ENCODE measurements at places on chromosomes 16 and 17.

DNA sequence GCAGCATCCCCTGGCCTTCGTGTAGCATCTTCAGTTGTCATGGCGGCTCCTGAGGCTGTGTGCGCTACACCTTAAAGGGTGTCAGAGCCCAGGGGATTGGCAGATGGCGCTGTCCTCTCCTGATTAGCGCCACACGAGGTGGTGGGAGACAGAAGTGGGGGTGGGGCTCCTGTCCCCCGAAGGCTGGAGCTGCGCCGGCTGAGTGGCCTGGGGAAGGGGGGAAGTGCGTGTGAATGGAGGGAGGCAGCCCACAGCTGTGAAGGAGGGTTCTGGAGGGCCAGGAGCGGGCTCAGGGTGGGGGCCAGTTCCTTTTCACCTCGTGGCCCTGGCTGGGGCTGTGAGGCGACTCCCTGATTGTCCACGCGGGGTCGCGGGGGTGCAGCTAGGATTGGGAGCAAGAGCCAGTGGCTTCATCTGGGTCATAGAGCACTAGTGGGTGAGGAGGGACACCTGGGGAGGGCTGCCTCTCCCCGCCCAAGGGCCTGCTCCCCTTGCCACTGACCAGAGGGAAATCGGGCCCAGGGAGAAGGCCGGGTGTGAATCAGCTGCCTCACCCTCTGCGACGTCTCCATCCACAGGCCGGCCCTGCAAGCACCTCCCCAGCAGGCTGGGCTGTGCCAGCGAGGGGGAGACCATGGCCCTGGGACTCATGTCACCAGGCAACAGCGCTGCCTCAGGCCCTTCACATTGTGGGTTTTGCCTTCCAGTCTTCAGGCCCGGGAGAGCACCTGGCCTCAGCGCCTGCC lies 14.1 kb downstream of the BAHCC1 start:
- DNase-seq, result no peak

GRCh38 chr16:11098601-11099390 lies 154.4 kb downstream of the CLEC16A start:
- DNase-seq, result no peak

DNA sequence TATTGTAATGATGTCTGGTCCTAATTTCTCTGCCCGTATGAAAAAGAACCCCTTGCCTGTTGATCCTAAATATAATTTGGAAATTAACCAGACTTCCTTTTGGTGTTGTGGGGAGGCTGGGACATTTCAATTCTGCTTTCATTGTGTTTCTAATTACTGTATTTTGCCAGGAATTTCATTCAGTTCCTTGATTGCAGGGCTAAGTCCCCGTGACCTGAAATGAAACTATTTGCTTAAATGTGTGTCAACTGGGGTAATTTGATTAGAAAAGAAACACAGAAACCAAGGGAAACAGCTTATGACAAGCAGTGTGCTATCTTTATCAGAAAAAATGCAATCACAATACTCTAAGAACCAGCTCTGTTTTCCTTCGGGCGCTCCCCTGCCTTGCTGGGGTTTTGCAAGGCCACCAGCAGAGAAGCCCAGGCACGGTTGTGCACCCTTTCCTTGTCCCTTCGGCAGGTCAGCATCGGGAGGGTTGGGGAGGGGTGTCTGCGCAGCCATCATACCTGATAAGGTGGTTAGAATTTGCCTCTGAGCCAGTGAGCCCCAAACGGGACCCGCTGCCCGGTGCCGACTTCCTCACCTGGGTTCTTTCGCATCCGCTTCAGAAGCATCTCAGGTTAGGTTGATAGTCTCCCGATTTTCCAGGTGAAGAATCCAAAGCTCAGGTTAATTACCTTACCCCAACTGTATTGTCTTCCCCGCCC lies 19.4 kb downstream of the KLHL36 start:
- no peak for DNase-seq

DNA sequence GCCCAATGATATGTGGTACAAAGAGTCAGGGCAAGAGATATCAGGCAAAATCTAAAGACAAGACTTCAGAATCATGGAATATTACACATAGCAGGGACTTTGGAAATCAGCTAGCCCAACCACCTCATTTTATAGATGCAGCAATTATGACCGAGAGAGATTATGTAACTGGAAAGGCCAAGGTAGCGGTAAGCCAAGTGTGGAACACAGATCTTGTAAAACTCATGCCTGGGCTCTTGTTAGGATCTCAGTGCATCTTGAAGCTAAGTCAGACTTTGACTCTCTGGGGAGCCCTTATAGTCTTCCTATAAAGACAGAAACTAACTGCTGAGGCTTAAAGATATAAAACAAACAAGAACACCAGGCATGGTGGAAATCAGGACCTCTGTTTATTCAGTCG lies 18.6 kb downstream of the MAP2K6 start:
- DNase-seq, result no peak

- no peak for DNase-seq
These were observed 35.4 kb downstream of the WSCD1 start for GRCh38 chr17:6105649-6106007.

DNA sequence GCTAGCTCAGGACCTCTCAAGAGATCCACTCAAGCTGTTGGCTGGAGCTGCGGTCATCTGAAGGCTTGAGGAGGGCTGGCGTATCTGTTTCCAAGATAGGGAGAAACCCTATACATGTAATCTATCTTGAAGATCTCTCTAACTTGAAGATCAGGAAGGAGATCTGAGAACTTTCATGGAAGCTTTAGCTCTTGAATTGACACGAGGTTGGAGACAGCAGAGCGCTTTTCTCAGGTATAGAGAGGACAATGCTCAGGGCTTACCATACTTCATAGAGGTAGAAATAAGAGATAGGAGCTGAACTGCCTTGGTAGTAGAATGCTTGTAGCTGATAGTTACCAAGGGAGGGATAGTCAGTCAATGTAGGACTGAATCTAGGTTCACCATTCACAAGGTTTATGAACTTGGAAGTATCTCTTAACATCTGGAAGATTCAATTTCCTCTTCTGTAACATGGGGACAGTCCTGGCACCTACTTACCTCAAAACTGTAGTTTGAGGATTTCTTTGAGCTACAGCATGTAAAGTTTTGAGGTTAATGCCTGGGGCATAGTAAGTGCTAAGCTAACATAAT lies 267.0 kb upstream of the MAF start:
- DNase-seq, result no peak

DNA sequence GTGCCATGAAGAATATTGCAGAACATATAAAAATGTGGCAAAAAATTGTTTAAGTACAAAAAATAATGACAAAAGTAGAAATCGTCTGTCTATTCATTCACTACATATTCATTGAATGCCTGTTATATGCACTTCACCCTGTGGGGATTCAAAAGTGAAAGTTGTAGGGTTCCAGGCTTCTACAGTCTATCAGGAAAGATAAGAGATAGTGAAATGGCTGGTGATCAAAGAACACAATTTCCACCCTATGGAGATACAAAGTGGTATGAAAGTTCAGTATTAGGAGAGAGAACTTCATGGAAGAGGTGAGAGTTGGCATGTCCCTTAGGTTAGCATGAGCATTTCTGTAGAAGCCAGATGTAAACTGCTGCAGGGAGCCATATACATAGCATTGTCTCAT lies 127.0 kb upstream of the PMFBP1 start:
- no peak for DNase-seq

DNA sequence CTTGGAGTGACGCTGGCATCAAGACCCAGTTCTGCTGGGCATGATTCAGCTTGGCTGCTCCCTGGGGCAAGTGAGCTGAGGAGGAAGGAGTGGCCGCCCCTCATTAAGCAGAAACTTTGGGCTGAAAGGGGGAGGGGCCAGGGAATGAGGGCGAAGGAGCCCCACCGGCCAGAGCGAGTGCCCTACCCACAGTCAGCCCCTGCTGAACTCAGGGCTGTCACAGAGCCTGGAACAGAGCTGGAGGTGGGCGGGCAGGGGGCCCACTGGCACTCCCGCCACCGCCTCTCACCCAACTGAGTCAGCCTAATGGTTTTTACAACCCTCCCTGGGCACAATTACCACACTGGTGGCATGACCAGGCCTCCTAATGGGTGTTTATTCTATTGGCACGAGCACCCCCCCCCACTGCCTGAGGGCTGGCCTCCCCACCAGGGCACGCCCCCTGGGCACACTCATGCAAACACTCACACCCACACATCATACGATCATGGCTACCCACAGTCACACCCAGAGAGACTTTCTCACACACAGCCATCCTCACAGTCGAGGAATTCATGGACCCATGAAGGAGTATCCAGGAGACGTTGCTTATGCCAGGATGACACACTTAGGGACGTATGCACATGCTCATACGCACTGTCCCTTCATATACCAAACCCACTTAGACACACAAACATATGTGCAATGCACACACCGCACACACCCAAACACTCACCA lies 19.2 kb downstream of the UNC119 start:
- DNase-seq, result no peak

DNA sequence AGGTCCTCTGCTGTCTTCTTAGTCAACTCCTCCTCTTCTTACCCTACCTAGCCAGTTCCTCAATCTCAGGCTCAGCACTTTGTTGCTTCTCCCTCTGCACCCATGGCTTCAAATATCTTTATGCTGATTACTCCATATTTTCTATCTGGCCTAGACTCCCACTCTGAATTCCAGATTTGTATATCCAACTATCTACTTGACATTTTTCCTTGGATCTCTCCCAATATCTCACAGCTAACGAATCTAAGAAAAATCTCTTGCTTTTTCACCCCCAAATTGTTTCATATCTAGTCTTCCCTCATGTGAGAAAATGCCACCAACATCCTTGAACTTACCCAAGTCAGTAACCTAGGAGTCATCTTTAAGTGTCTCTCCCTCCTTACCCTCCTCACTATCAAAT lies 176.4 kb upstream of the ERCC4 start:
- no peak for DNase-seq

DNA sequence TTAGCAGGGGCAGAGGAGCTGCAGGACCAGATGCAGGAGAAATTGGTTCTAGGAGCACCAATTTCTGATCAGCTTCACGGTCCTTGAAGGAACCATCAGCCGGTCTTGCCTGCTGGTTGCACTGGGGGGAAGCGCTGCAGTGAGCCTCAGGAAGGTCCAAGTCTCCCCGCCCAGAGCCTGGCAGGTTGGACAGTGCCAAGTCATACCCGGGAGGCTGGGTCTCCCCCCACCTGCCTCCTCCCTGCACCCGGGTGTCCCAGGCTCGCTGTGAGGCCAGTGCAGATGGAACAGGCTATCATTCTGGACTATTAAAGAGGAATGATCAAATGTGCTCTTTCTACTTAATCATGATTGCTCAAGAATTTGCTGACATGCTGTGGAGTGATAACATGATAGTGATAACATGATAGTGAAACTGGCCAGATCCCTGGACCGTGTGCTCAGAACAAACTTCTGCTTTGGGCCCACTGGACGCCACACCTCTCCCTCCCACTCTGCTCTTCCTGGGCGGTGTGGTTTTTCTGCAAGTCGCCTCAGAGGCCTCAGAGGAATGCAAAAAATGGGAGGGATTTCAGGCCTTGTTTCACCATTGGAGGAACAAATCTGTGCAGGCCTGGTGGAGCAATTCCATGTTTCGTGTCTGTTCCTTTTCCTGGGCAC lies 236.0 kb downstream of the IRF8 start:
- peak; percentile 5 for DNase-seq

GRCh38 chr17:65472666-65473309 lies 88.7 kb downstream of the AXIN2 start:
- DNase-seq, result no peak

GRCh38 chr17:78924481-78925151 lies 571 bp downstream of the TIMP2 start:
- peak; percentile 71 for DNase-seq

DNA sequence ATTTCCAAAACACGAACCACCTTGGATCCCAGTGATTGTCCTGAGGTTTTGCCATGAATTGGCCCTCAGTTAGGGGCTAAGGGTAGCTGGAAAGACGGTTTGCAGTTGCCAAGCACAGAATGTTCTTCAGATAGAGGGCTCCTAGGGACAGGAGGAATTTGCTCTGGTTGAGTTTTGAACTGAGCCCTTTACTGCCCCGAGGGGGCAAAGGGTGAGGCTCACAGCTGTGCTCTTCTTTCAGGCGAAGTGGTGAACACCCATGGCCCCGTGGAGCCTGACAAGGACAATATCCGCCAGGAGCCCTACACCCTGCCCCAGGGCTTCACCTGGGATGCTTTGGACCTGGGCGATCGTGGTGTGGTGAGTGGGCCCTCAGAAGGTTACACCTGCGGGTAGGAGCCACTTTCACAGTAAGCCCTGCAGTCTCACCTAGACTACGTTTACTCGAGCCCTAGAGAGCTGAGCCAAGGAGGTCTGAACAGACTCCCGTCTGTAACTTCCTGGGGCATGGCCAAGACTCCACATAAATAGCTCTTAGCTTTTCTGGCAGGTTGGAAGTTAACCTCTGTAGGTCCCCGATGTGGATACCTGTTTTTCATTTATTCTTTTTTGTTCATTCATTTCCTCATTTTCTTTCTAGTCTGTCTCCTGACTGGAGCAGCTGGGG lies 32.5 kb downstream of the NMT1 start:
- no peak for DNase-seq

DNA sequence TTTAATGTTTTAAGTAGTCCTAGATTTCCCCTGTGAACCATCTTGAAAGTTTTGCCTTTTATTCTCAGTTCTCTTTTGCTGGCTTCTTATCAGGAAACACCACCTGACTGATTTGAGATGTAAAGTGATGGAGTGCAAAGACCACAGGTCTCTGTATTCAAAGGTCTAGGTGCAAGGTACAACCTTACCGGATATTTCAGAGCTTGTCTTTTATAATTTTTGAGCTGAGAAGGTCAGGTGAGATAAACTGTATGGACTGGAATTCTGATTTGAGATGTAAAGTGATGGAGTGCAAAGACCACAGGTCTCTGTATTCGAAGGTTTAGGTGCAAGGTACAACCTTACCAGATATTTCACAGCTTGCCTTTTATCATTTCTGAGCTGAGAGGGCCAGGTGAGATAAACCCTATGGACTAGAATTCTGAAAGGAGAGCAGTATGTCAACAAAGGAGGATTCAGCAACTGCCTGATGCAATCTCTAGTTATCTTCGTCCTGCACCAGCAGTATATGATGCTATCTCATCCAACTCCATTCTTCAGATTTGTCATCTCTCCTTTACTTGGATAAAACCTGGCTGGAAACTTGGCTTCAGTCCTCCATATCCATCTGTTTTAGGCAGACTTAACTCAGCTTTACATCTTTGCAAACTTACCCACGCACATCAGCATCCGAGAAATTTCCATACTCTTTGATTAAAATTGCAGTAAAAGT lies 64.3 kb downstream of the CENPV start:
- DNase-seq, result no peak

- no peak for DNase-seq
These were observed 44.5 kb downstream of the SALL1 start for GRCh38 chr16:51106535-51106934.

DNA sequence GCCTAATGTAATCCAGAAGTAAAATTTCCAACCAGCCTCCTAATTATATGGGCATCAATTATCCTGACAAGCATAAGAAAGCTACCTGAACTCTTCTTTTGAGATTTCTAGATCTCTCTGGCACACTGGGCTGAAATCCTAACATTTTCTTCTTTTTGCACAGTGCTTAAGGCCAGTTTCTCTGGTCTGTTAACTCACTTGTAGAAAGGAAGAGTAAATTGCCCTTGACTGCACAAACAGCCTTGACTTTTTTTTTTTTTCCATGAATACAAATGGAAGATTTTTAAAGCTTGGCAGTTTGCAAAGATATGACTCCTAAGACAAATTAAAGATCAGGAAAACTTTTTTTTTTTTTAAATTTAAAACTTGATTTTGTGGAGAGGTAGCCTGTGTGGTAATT lies 291.2 kb upstream of the MON1B start:
- no peak for DNase-seq

- DNase-seq, result no peak
These were observed 195.9 kb upstream of the TBX2 start for GRCh38 chr17:61203671-61204131.

Measured in right forelimb (tissue), 1 donor.